ENCODE measurements at places on chromosomes 7 and 10.

DNA sequence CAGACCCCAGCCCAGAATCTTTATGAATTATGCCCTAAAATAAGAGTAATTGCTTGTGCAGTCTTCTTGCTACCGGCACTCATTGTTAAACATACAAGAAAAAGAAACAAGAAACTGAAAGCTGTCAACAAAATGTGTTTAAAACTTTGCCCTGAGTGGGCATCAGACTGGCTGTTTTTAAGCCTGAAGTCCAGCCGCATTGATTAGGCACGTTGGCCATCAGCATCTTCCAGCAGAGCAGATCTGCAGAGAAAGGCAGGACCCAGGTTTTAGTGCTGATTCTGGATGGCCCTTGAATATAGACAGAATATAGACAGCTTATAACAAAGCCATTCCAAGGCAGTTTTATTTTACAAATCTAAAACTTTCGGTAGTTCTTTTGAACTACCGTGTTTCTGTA lies 102.8 kb downstream of the POLL start:
- no peak for DNase-seq

GRCh38 chr10:109902992-109903947 lies 20.0 kb downstream of the XPNPEP1 start:
- DNase-seq = no peak

GRCh38 chr7:80184693-80185092 lies 50.1 kb downstream of the GNAI1 start:
- DNase-seq = no peak

DNA sequence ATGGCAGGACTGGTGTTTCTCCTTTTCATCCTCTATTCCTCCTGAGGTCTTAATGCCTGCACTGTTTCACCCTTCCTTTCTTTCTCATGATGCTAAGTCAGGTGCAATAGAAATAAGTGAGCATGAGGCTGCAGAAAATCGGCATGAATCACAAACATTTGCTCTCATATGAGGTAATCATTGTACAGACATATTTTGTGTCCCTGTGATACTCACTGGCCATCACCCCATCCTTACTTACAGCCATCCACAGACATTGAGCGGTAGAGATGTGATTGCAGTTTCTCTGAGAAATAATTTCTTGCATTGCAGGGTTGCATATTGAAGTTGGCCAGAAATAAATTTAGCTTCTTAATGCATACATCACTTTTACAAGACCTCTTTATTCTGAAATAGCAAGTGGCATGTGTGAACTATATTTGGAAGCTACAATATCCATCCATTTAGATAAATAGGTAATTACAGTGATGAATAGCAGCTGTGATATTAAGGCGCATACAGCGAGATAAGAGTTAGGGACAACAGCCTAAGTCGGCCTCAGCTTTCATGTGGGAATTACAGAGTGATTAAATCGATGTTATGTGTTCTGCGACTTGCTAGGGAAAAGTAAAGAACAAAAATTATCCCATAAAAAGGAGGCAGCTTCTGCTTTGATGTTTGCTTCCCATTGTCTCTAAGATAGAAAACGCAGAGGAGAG lies 612.6 kb downstream of the SORCS3 start:
- DNase-seq = no peak

DNA sequence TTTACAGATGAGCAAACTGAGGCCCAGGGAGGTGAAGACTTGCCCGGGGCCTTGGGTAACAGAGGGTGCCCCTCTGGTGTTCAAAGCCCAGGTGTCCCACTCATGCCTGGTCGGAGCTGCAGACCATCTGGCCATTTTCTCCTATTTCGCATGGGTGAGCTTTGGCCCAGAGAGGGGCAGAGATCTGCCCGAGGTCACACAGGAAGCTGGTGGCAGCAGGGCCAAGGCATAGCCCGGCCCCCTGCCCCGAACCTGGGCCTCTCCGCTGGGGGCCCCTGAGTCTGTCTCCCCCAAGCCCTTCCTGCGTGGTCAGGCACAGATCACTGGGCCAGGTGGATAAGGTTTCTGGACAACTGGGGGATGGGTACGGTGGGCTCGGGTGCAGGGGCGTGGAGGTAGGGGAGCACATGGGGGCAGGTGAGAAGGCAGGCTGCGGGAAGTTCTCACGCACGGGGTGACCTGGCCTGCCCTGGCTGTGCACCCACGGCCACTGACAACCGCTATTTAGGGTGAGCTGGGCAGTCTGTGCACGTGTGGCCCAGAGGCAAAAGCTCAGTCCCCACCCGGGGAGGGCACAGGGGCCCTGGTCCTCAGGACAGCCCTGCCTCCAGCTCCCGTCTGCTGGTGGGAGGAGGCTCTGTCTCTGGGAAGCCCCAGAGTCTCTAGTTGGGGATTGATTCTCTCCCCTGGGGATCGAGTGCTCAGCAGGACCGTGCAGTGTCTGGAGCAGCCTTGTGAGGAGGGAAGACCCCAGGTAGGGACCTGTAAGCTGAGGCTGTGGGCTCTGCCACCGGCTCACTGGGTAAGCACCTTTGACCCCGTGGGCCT lies 68.6 kb downstream of the UNCX start:
- DNase-seq = no peak

- no peak for DNase-seq
Measured at GRCh38 chr10:65375528-65375927, 1550.3 kb upstream of the LRRTM3 start.

- no peak for DNase-seq
Measured at GRCh38 chr7:42886893-42887505, 24.9 kb downstream of the C7orf25 start.

GRCh38 chr7:125823538-125823937 lies 893.9 kb upstream of the POT1 start:
- no peak for DNase-seq

Data from T-helper 1 cell (primary cell).